ENCODE measurements at places on chromosomes 4 and X.

- no peak for DNase-seq
Measured at GRCh38 chrX:150605603-150606002, 37.2 kb downstream of the MTM1 start.

DNA sequence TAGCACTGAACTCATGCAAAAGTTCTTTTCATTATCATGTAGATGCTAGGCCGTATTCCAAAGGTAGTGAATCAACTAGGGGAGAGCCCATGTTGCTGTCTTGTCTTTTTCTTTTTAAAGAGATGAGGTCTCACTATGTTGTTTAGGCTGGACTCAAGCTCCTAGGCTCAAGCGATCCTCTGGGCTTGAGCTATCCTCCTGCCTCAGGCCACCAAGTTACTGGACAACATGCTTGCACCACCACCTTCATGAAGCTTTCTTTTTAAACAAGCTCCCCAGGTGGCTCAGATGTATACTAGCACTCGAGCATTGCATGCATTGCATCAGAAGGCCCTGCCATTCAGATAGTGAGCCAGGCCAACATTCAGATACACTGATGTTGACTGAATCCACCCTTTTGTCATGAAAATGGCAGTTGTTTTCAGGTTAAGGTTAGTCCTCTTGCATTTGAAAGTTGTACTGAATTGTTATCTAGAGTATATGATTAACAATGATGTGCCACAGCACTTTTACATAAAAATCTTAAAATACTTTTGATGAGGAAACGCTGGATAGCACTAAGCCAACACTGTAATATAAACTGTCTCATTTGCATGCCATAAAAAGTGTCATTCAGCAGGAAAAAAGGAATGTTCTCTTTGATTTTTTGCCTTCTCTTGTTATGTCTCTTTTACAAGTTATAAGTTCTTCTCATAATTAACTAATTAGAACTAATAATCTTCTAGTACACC is 76.7 kb downstream of the FNIP2 start:
- no peak for DNase-seq

DNA sequence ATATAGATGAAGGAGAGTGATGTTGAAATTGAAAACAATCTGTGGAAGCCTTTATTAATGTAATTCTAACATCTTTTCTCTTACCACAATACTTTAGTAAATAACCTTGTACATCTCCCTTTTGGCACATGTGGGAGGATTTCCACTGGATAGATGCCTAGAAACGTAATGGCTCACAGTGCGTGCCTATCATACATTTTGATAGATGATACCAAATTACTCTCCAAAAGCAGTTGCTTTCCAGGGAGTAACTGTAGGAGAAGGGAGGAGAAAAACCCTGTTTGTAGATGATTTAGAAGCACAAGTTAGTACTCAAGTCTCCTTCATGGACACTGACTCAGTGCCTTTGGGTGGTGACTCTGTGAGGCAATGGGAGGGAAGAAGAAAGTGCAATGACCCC is 476.3 kb downstream of the CCSER1 start:
- DNase-seq = no peak

GRCh38 chr4:168717847-168718246 is 221.0 kb downstream of the PALLD start:
- DNase-seq = no peak

DNA sequence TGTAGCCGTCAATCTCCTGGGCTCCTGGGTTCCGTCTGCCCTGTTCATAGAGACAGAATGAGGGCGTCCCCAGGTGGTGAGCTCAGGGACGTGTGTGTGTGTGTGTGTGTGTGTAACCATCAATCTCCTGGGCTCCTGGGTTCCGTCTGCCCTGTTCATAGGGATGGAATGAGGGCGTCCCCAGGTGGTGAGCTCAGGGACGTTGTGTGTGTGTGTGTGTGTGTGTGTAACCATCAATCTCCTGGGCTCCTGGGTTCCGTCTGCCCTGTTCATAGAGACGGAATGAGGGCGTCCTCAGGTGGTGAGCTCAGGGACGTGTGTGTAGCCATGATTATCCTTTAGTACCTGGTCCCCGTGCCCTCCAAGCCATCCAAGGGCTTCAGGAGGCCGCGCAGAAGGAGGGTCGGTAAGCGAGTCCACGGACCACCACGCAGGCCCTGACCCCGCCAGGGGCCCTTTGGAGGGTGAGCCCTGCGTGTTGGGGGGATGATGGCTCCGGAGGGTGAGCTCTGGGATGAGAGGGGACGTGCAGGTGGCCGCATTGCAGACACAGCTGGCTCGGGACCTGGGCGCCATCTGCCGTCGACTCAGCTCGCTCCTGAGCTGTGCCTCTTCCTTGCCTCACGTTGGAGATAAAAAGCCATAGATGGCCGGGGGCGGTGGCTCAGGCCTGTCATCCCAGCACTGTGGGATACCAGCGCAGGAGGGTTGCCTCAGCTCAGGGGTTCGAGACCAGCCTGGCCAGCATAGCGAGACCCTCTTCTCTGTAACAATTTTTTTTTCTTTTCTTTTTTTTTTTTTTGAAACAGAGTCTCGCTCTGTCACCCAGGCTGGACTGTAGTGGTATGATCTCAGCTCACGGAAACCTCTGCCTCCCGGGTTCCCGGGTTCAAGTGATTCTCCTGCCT is 5.4 kb upstream of the GTPBP6 start:
- no peak for DNase-seq

GRCh38 chr4:183153190-183153916 is 54.3 kb downstream of the WWC2 start:
- DNase-seq = no peak

DNA sequence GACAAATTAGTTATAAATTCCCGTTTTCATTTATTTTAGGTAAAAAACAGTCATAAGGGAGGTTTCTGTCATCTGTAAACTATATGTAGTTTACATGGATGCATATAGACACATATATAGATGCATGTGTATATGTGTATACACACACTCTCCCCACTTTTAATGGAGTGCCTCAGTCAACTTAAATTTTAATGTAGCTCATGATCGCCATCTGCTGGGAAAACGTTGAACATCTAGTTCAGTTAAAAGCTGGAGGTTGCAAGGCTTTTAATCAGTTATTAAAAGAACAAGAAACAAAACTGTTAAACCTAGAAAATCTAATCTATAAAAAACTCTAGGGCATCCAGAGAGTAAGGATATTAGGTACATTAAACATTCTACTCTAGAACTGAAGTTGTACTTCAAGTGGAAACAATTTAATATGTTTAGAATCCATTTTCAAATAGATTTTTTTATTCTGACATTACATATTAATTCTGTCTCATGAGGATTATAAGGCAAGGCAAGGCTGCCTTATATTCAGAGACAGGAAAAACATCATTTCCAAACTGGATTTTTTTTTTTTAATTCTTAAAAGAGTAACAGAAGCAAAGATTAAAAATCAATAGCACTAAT is 122.6 kb downstream of the SHISA3 start:
- peak; percentile 27 for DNase-seq

- no peak for DNase-seq
Measured at GRCh38 chrX:42732506-42732905, 45.5 kb downstream of the PPP1R2C start.

DNA sequence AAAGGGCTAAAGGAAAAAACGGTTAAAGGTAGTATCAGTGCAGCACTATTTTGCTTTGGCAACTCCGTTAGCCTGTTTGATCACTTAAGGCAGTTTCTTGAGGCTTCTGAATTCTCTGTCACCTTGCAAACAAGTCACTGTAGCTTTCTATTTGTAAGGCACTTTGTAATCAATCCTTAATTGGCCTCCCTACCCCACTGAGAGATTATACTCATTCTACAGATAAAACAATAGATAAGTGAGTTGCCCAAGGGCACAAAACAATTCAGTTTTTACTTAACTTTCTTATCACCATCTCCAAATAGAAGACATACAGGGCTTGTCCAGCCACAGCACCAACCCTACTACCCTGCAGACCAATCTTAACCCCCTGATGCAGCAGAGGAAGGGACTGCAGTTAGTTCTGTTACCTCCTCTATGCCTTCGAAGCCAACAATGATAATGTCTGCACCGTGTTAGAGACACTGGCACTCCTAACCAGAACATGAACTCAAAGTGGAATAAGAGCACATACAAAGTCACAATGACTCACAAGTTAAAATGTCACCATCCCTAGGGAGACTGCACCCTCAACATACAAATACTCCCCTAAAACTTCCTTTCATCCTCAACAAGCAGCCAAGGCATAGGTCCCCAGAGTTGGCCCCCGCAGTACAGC is 1.7 kb downstream of the TMEM185A start:
- DNase-seq = no peak

All from activated gamma-delta T cell treated with anti-CD3 and anti-CD28 coated beads, Interleukin-2, amount 50 U/mL, for 16 hours (primary cell).